ENCODE measurements at places on chromosomes 3 and 15. TPM values are rescaled to one million over a fixed set of nuclear protein-coding genes. Genes with fewer than 3 reads are reported as not detected.

- H3K4me1 ChIP-seq: peaks cover 3% of the 10 kb centered on the region
- no peaks in the 10 kb centered on the region for H3K27me3 ChIP-seq
- no peak overlapping the region for H3K4me3 ChIP-seq
- no peak for DNase-seq
Measured at GRCh38 chr3:115284980-115285379, 137.9 kb upstream of the ZBTB20 start.

DNA sequence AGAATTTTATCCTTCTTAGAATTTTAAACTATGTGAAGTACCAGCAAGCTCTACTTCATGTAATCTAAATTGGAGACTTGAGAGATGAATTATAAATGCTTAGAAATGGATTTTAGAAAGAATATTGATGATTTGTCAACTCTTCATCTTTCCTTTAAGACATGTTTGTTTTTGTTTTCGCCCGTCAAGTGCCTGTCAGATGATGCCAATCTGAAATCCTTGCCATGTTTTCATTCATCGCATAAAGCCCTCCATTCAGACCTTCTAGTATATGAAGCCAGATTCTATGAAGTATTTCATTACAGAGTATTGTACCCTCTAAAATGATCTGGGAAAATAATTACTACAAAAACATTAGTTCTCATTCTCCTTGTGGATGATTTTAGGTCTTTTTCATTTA is 223.2 kb upstream of the SOX2 start:
- H3K27ac ChIP-seq: no peak overlapping the region
- H3K36me3 ChIP-seq: no peaks in the 10 kb centered on the region
- no peak overlapping the region for H3K4me3 ChIP-seq
- DNase-seq: no peak

DNA sequence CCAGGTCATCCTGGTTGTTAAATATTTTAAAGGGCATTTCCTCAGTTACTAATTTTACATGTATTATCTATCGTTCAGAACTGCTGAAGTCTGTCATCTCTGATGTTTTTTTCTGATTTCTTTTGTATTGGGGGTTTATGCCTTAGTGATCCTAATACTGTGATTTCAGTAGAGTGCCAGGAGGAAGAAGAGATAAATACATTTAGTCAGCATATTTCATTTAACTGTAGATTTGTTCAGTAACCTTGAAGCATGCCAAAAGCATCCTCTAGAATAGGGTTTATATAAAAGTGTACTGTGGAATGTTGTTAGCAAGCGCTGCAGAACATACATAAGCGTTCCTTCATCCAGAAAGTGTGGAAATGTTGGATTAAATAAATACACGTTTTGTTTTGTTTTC is 342.3 kb upstream of the DPPA4 start:
- H3K36me3 ChIP-seq: no peaks in the 10 kb centered on the region
- no peaks in the 10 kb centered on the region for H3K27me3 ChIP-seq
- H3K27ac ChIP-seq: no peak overlapping the region
- no peak overlapping the region for H3K4me3 ChIP-seq

DNA sequence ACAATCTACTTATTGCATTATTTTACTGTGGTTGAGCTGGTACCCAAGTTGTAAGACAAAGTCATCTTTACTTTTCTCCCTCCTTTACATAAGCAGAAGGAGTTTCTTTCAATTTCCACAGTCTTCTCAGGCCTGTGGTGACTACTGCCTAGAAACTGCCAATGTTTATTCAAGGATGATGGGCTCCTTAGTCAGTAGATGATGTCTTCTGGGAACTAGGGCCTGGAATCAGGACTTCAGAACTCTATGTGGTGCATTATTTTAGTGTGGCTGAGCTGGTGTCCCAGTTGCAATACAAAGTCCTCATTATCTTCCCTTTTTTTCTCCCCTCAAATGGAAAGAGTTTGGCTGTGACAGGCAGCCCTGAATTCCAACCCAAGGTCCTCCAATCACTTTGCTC is 1762.5 kb downstream of the SI start:
- H3K27me3 ChIP-seq: no peaks in the 10 kb centered on the region
- no peak overlapping the region for H3K4me3 ChIP-seq
- H3K27ac ChIP-seq: no peak overlapping the region
- DNase-seq: no peak
- no peaks in the 10 kb centered on the region for H3K4me1 ChIP-seq

DNA sequence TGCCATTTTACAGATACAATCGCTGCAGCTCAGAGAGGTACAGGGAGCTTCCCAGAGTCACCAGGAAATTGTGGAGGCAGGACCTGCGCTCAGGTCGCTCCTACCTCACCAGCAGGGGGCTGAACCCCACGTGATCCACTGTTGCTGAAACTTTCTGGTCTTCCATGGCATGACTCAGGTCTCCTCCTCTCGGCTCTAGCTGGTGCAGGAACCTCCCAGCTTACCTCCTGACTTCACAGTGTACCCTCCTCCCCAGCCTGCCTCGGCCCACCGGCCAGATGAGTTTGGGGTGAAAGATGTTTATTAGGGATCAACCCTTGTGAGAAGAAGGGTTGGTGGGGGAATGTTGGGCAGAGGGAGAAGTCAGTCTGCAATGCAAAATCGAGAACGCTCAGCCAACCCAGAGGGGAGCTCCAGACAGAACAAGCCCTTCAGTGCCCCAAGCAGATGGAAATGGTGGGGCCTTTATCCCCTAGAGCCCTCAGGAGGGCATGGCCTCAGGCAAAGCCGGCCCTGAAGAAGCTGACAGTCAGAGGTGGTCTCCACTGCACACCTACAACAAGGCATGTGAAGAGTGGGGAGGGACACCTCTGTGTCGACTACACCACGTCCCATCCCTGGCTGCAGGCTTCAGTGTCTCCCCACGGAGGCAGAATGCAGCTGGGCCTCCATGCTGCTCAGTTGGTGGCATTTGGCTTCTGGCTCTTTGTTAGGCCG is 118.6 kb upstream of the PRR20G start:
- H3K36me3 ChIP-seq: no peaks in the 10 kb centered on the region
- H3K27ac ChIP-seq: no peak overlapping the region
- no peak for DNase-seq
- no peaks in the 10 kb centered on the region for H3K4me1 ChIP-seq
- peaks cover 59% of the 10 kb centered on the region for H3K27me3 ChIP-seq

DNA sequence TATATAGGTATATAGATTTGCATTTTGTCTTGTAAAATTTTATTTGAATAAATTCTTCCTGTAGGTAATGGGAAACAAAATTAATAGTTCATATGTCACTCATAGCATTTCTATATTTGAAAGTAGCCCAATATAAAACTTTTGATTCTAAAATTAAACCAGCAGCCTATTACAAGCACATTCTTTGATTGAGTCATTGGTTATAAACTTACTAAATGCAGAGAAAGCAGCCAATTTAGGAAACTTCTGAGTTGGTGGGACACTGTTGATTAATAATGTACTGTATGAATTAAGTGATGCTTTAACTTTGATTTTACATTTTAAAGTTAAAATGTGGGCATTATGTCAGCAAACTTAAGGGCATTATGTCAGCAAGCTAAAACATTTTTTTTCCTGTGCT is 34.5 kb downstream of the NR1D2 start:
- no peak overlapping the region for H3K4me3 ChIP-seq
- peaks cover 10% of the 10 kb centered on the region for H3K36me3 ChIP-seq
- no peaks in the 10 kb centered on the region for H3K27me3 ChIP-seq
- H3K27ac ChIP-seq: no peak overlapping the region

- no peak overlapping the region for H3K27ac ChIP-seq
- no peak for DNase-seq
- H3K4me1 ChIP-seq: no peaks in the 10 kb centered on the region
- no peak overlapping the region for H3K4me3 ChIP-seq
- H3K27me3 ChIP-seq: no peaks in the 10 kb centered on the region
Measured at GRCh38 chr3:101252307-101252706, 68.1 kb downstream of the IMPG2 start.

The CDC25A gene
- not detected for polyA plus RNA-seq

The GMNC gene
- not detected for polyA plus RNA-seq
